Activated T-helper 2 cell treated with anti-CD3 and anti-CD28 coated beads, Interferon-gamma antibody, Interleukin-2, Interleukin-4, amounts not matched to agents 10 μg/mL and 5 μg/mL and 100 μg/mL, durations not matched to agents 14 hours and 24 hours and 36 hours (primary cell): ENCODE measurements at places on chromosomes 13 and 19. TPM values are rescaled to one million over a fixed set of nuclear protein-coding genes. Genes with fewer than 3 reads are reported as not detected.

DNA sequence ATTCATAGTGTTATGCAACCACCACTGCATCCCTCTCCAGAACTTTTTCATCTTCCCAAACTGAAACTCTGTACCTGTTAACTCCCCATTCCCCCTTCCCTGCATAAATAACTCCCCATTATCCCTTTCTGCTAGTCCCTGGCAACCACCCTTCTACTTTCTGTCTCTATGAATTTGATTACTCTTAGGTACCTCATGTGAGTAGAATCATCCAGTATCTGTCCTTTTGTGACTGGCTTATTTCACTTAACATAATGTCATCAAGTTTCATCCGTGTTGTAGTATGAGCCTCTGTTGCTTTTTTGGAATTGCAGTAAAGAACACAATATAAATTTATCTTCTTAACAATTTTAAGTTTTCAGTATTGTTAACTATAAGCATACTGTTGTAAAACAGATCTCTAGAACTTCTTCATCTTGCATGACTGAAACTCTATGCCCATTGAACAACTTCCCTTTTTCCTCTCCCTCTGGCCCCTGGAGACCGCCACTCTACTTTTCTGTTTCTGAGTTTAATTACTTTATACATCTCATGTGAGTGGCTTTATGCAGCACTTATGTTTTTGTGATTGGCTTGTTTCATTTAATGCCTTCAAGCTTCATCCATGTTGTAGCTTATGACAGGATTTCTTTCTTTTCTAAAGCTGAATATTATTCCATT, 87.3 kb upstream of the ABCC4 start:
- DNase-seq: no peak

GRCh38 chr19:39480337-39481228, at the start of gene TIMM50:
TIMM50 (plus strand) TSS chr19:39480838; CDS start chr19:39480854, 16 bp downstream.
- peak; percentile 96 for DNase-seq

- no peak for DNase-seq
Observed at GRCh38 chr13:37357548-37357947, 241.0 kb downstream of the POSTN start.

- no peak for DNase-seq
Observed at GRCh38 chr19:6263735-6264444, 15.9 kb downstream of the MLLT1 start.

DNA sequence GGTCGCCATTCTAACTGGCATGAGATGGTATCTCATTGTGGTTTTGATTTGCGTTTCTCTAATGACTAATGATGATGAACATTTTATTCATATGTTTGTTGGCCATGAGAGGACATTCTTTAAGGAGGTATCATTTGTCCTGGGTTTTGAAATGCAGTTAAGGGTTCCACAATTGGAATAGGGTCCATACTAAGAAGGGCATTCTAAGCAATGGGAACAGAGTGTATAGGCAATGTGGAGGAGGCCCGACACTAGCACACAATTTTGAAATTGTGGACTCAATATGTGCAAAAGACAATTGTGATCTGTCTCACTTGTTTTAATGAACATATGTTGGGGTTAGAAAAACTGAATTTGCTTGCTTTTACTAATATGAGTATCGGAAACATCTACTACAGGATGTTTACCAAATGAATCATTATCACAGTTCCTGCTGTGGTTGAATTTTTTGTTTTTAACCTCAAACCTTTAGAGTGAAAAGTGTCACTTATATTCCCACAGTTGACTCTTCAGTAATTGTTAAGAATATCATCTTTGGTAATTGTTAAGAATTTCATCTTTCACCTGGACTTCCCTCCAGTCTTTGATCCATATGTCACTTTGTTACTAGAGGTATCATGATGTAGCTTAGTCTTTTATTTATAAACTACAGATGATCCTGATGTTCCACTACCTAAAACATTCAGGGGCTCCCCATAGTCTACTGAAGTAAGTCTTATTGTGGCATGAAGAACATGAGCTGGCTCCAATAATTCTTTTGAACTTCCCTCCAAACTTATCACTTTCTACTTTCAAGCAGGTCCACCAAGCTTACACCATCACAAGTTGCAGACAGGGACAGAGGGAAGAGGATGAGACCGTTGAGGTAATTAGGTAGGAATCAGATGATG, 109.7 kb upstream of the KLF12 start:
- no peak for DNase-seq

- DNase-seq: no peak
Observed at GRCh38 chr19:35740108-35740422, 2.2 kb downstream of the IGFLR1 start.

GRCh38 chr13:82898586-82898985, 983.7 kb downstream of the SLITRK1 start:
- DNase-seq: no peak

GRCh38 chr19:2424686-2425621, 2.4 kb downstream of the TIMM13 start:
- DNase-seq: no peak

DNA sequence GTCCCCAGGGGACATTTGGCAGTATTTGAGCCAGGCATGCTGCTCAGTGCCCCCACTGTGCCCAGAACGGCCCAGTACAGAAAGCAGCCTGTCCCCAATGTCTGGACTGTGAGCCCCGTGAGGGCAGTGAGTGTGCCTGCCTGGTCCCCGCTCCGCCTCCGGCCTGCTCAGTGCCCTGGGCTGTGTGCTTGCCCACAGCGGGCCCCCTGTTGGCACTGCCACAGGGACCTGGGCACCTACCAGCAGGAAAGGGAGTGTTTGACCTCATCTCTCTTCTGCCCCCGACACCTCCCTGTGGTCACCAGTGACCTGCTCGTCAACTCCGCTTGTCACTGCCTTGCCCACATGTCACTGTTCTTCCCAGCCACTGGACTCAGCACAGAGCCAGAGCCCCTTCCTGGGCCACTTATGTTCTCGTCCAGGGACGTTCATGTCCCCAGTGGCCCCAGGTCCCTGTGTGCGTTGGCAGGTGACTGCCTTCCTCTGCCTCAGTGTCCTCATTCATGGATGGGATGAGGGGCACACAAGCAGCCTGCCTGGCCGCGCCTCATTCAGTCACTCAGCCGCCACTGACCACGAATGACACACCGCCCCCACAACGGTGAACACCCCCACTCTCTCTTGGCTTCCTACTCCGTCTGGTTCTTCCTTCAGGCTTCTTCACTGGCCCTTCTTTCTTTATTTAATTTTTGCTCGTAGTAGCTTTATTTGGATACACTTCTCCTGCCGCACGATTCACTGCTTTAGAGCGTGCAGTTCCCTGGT, 2.8 kb downstream of the FZR1 start:
- DNase-seq: no peak

GRCh38 chr13:20206065-20206697, 13.4 kb upstream of the GJB2 start:
- no peak for DNase-seq

GRCh38 chr19:28936001-28936400, 276.9 kb downstream of the UQCRFS1 start:
- no peak for DNase-seq

DNA sequence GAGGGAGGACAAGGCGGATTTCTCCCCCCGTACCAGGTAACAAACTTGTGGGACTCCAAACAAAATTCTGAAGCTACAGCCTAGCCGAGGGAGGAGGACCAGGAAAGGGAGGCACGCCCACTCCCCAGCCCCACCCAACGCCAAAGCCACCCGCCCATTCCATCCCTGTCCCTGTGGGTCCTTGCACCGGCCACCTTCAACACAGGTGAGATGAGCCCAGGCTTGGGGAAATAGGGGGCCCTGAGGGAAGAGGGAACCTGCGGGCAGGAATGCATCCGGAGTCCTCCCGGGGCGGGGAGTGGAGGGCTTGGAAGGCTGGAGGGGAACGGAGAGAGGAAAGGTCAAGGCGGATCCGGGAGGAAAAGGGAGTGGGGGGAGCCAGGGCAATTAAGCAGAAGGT, at the start of gene BEST2:
BEST2 (plus strand) TSS at position 157 of the 400 bp plus-strand sequence. CDS start 802 bp downstream, outside the sequence.
- DNase-seq: no peak

DNA sequence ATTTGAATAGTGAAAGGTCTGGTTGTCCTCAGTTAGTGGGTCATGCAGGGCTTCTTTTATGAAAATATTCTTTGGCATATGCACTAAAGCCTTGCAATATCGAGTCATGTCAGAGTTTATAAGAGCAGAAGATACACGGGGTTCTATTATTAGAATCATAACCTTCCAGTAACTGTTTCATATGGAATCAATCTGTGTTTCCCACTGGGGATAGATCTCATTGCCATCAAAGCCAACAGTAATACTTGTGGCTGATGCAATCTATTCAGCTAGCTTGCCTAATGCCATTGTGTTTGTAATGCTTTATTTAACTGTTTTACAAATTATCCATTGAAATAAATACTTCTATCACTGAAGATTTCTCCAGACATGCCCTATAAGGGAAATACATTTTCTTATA, 746.9 kb upstream of the PCDH9 start:
- DNase-seq: no peak

DNA sequence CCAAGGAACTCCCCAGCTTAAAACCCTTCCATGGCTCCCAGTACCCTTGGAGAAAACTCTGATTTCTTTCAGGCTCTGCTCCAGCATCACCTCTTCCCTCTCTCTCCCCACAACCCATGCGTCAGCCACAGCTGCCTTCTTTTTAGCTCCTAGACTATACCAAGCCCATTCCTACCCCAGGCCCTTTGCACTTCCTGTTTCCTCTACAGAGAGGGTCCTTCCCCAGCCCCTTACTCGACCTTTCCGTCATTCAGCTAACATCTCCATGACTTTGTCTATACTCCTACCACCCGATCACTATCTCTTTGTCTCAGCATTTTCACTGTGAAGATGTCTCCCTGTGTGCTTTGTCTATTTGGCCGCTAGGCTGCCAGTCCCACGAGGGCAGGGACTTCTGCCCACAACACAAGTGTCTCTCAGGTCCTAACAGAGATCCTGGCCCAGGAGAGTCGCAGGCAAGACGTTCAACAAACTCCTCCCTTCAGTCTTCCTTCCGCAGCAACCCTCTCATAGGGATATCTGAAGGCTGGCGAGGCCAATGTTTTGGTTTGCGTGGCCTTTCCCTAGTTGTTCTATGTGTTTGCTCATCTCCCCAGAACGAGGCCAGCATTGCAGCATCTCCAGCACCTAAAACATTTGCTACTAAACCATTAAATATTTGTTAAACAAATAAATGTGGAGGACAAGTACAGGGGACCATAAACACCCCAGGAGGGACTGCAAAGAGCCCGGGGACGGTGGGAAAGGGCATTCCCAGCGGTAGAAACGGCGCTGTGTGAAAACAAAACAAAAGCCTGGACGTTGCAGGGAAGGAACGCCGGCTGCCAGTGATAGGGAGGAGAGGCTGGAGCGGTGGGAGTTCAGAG, 816 bp downstream of the CCNP start:
- DNase-seq: no peak

DNA sequence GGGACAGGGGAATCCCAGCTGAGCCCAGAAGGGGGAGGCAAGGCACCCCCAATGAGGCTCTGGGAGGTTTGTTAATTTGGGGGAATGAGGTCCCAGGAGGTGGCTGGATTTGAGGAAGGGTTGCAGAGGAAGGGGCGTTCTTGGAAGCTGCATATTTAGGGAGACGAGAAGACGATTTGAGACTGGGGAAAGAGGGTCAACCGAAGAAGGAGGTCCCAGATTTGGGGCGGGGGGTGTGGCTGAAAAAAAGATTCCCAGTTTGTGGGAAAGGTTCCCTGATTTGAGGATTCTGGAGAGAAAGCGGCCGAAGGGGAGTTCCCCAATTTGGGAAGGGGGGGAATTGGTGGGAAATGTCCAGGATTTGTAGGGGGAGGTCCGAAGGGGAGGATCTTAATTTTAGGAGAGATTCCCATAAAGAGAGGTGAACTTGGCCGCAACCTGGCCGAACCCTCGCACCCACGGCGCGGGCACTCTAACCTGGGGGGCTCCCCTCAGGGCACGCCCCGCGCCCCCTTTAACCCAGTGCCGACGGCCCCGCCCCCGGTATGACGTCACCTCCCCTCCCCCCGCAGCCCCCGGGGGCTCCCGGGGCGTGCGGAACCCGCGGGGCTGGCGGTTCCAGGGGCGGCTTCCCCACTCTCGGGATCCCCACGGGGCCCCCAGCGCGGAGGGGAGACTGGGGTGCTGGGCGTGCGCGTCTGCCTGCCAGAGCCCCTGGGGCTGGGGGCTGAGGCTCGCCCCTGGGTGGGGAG, 1.2 kb downstream of the PTPRS start:
- no peak for DNase-seq

- no peak for DNase-seq
Observed at GRCh38 chr19:45253396-45254027, 2.4 kb downstream of the MARK4 start.

- DNase-seq: no peak
Observed at GRCh38 chr19:43101950-43102349, 19.4 kb upstream of the PSG2 start.

DNA sequence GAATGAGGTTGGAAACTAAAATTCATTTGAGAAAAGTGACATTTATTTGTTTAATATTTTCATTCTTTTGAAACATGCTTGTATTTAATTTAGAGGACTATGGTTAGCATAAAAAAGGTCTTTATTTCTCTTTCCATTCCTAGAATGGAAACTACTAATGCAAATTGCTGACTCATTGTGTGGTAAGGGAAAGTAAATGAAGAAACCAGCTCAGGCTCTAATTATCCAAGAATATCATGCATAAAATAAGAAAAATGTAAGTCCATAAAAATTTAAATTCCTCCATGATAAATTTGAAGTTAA, 777.0 kb upstream of the SLITRK1 start:
- no peak for DNase-seq

GRCh38 chr19:23882493-23882892, 32.2 kb upstream of the ZNF726 start:
- no peak for DNase-seq

GRCh38 chr13:48563626-48564025, 30.7 kb upstream of the RCBTB2 start:
- no peak for DNase-seq

DNA sequence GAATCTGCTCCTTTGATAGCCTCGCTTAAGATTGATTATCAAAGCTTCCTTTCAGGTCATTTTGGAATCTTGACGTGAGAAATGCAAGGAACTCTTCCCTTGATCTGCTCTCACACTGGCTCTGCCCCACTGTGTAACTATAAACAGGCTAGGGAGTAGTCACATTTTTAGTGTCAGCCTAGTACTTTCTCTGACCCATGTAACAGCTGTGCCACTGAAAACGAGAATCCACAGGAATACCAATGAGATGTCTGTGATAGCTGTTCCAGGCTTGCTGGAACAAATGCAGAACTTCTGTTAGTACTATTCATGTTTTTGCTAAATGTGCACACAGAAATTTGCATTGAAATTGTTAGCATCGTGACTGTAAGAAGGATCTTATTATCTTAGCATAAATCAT, 221.3 kb downstream of the MYO16 start:
- DNase-seq: no peak

Gene PSG3
- total RNA-seq: not detected in 2 replicates

Gene NAPSA
- total RNA-seq: 5.1 and 5.5 TPM in 2 replicates

Gene DPY19L3
- total RNA-seq: 16.7 and 19.4 TPM in 2 replicates

Gene EBI3
- 47.0 and 55.4 TPM in 2 replicates for total RNA-seq

Gene FPR1
- not detected in 2 replicates for total RNA-seq

Gene GPR183
- 143 and 147 TPM in 2 replicates for total RNA-seq

Gene CEACAM3
- total RNA-seq: not detected in 2 replicates

Gene ZNF382
- total RNA-seq: 8.8 and 10.8 TPM in 2 replicates

Gene CGB5
- total RNA-seq: not detected in 2 replicates

Gene GNA15
- 174 and 176 TPM in 2 replicates for total RNA-seq
